Pancreas (tissue), 10 donors: ENCODE measurements at places on chromosomes 11 and 22. TPM values are rescaled to one million over a fixed set of nuclear protein-coding genes. Genes with fewer than 3 reads are reported as not detected.

- no peak overlapping the region for H3K4me3 ChIP-seq
- no peaks in the 10 kb centered on the region for H3K36me3 ChIP-seq
- no peaks in the 10 kb centered on the region for H3K4me1 ChIP-seq
- H3K27me3 ChIP-seq: no peaks in the 10 kb centered on the region
These were observed 82.9 kb downstream of the MYO18B start for GRCh38 chr22:25824828-25825423.

GRCh38 chr11:61616434-61616833, 35.6 kb upstream of the SYT7 start:
- no peak overlapping the region for H3K4me3 ChIP-seq
- H3K4me1 ChIP-seq: no peaks in the 10 kb centered on the region
- no peaks in the 10 kb centered on the region for H3K36me3 ChIP-seq

DNA sequence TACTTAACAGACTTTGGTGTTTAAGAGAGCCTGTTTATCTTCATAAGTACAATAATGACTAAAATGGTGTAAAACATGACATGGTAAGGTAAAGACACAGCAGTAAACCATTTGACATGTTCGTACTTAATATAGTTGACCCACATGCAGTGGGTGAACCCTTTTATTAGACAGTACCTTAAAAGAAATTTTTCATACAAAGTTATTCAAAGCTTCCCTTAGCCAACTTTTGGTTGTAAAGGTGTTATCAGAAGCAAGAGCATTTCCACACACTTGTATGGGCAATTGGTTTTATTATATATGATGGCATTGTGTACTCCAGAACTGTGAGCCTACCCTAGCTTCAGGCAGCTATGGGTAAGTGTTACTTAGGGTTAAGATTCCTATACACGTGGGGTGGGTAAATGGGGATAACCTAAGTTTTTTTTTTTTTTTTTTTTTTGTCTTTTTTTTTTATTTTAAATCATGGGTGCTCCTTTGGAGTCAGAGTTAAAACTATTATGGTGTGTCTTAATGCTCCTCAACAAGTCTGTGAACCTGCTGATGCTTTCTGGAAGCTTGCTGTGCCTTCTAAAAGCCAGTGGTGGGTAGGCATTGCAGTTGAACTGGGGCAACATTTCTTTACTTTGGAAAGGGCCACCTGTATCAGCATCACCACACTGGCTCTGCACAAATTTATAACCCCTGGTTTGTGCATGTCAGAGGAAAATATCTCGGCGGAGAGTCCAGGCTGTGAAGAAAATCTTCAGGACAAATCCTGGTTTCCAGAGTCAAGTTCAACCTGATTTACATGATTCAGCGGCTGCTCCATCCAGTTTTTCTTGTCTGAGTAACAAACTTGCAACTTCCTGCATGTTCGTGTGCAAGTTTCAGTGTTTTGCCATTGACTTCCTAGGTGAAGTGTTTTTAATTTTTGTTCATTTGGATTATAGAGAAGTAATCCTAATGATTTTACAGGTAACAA, 3.3 kb downstream of the PCF11 start:
- H3K36me3 ChIP-seq: no peaks in the 10 kb centered on the region
- peak overlapping the region; percentile 66 for H3K4me3 ChIP-seq
- no peak overlapping the region for H3K27ac ChIP-seq
- DNase-seq: no peak
- no peaks in the 10 kb centered on the region for H3K4me1 ChIP-seq

DNA sequence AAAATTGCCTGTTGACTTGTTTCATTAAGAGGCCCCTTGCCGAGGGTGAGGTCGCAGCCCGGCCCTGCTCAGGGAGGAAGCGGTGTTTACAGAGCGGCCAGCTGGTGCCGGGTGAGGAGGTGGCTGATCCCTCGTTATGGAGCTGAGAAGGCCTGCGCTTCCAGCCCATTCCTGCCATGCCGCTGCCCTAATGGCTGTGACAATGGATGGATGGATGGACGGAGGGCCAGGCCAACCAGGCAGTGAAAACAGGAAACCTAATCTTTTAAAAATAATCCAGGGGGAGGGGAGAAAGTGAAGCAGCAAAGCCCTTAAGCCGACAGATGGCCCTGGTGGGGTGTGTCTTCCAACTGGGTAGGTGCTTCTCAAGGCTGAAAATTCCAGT, 38.5 kb downstream of the BCR start:
- peak overlapping the region; percentile 35 for H3K27ac ChIP-seq
- DNase-seq: peak; percentile 56
- no peak overlapping the region for H3K4me3 ChIP-seq

DNA sequence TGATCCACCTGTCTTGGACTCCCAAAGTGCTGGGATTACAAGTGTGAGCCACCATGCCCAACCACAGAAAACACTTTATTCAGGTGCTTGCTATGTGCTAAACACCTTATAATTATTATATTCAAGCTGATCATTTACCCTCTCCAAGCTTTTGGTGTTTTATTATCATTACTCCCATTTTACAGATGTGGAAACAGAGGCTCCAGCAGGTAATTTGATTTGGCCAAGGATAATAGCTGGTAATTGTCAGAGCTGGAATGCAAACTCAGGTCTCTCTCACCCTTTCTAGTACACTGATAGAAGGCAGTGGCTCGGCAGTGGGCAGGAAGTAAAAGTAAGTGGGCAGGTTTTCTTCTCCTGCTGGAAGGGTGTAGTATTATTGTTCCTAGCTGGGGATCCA, 3.8 kb upstream of the TPST2 start:
- no peaks in the 10 kb centered on the region for H3K27me3 ChIP-seq
- H3K4me1 ChIP-seq: no peaks in the 10 kb centered on the region
- no peak for DNase-seq
- no peak overlapping the region for H3K4me3 ChIP-seq
- no peaks in the 10 kb centered on the region for H3K36me3 ChIP-seq

- no peak overlapping the region for H3K4me3 ChIP-seq
- H3K36me3 ChIP-seq: no peaks in the 10 kb centered on the region
- DNase-seq: no peak
- no peak overlapping the region for H3K27ac ChIP-seq
- no peaks in the 10 kb centered on the region for H3K4me1 ChIP-seq
These were observed 299.8 kb upstream of the SYN3 start for GRCh38 chr22:33357981-33358399.

GRCh38 chr11:102771351-102771750, 9.1 kb downstream of the MMP10 start:
- no peak overlapping the region for H3K4me3 ChIP-seq
- H3K36me3 ChIP-seq: no peaks in the 10 kb centered on the region
- DNase-seq: no peak
- no peak overlapping the region for H3K27ac ChIP-seq
- no peaks in the 10 kb centered on the region for H3K4me1 ChIP-seq
- H3K27me3 ChIP-seq: no peaks in the 10 kb centered on the region

- H3K36me3 ChIP-seq: no peaks in the 10 kb centered on the region
- no peaks in the 10 kb centered on the region for H3K27me3 ChIP-seq
- no peak overlapping the region for H3K27ac ChIP-seq
- no peak overlapping the region for H3K4me3 ChIP-seq
- DNase-seq: no peak
- H3K4me1 ChIP-seq: no peaks in the 10 kb centered on the region
These were observed 278.5 kb upstream of the CCDC179 start for GRCh38 chr11:23138761-23139160.

DNA sequence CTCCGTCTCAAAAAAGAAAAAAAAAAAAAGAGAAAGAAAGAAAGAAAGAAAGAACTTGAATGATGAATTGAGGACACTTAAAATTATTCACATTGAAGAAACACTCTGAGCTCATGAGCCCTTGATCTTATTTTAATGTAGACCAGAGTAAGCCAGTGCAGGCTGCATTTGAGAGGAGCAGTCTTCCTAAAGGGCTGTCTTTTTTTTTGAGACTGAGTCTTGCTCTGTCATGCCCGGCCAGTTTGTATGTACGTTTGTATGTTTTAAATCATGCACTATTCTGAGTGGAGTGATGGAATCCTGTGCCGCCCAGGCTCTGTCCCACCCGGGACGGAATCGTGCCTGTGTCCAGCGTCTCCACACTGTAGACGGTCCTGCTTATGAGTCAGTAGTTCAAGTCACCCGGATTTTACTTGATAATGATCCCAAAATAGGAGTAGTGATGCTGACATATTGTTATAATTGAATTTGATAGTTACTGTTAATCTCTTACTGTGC, 9.6 kb downstream of the FGF4 start:
- H3K27ac ChIP-seq: no peak overlapping the region
- no peaks in the 10 kb centered on the region for H3K36me3 ChIP-seq
- no peak overlapping the region for H3K4me3 ChIP-seq
- no peaks in the 10 kb centered on the region for H3K4me1 ChIP-seq
- H3K27me3 ChIP-seq: no peaks in the 10 kb centered on the region

- no peak overlapping the region for H3K4me3 ChIP-seq
- peak; percentile 57 for DNase-seq
- H3K4me1 ChIP-seq: peaks cover 21% of the 10 kb centered on the region
These were observed 9.4 kb upstream of the NAP1L4 start for GRCh38 chr11:3001496-3001895.

GRCh38 chr11:100445231-100445735, 241.8 kb upstream of the ARHGAP42 start:
- no peaks in the 10 kb centered on the region for H3K36me3 ChIP-seq
- no peak for DNase-seq
- H3K27me3 ChIP-seq: no peaks in the 10 kb centered on the region
- H3K4me1 ChIP-seq: peaks cover 9% of the 10 kb centered on the region
- no peak overlapping the region for H3K4me3 ChIP-seq

DNA sequence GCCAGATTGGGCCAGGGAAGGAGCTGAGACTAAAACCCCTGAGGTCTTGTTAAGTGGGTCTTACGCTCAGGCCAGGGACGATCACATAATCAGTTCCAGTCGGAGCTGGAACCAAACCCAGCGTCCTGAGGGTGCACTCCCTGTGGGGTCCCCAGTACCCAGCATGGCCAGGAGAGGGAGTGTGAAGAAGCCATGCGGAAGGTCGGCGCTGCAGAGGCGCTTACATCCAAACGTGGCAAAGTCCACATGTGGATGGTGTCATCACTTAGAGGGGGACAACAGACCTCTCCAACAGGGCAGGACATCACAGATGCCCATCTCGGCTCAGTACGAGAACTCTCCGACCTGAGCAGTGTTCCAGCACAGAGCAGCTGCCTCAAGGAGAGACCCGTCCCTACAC, 8.3 kb downstream of the ATP5MGL start:
- H3K27me3 ChIP-seq: no peaks in the 10 kb centered on the region
- peaks cover 74% of the 10 kb centered on the region for H3K36me3 ChIP-seq
- no peak overlapping the region for H3K27ac ChIP-seq
- DNase-seq: no peak
- H3K4me3 ChIP-seq: no peak overlapping the region
- H3K4me1 ChIP-seq: no peaks in the 10 kb centered on the region

DNA sequence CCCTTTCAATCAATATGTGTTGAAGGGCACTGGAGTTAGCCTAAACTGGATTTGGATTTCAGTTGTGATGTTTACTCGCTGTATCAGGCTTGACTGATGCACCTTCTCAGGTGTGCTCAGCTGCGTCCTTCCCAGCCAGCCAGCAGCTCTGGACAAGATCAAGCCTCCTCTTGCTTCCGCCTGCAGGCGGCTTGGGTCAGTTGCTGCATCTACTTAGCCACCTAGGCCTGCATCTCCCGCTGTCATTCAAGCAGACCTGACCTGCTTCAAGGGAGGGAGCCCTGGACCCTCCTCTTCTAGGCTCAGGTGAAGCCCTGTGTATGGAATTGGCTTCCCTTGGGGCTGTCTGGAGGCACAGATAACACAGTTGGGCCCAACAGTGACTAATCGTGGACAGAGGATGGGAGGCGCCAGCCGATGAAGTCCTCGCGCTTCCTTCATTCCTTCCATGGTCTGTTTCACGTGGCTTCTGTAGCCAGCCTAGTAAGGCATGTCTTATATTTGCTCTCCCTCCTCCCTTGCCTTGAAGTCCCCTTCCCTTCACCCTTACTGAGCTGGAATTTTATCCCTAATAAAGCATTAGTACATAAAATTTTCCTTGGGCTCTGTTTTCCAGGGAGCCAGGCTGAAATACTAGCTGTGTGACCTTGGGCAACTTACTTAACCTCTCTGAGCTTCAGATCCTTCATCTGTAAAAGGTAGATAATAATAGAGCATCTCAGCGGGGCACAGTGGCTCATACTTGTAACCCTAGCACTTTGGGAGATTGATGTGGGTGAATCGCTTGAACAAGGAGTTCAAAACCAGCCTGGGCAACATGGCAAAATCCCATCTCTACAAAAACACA, 2.1 kb upstream of the LHFPL7 start:
- DNase-seq: peak; percentile 69
- H3K36me3 ChIP-seq: no peaks in the 10 kb centered on the region
- no peaks in the 10 kb centered on the region for H3K27me3 ChIP-seq
- peak overlapping the region; percentile 77 for H3K27ac ChIP-seq

DNA sequence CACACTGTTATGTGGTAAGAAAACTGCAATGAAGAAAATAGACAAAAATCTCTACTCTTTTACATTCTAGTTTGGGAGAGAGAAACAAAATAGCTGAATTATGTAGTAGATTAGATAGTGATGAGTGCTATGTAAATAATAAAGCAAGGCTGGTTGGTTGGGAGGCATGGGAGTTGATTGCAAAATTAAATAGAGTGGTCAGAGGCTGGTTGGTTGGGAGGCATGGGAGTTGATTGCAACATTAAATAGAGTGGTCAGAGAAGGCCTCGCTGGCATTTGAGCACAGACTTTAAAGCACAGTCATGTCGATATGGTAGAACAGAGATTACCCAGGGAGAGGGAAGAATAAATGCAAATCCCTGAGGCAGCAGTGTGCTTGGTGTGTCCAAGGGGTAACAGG, 22.4 kb downstream of the SIK2 start:
- no peaks in the 10 kb centered on the region for H3K27me3 ChIP-seq
- DNase-seq: no peak
- H3K36me3 ChIP-seq: no peaks in the 10 kb centered on the region
- H3K4me3 ChIP-seq: no peak overlapping the region
- H3K27ac ChIP-seq: no peak overlapping the region
- peaks cover 34% of the 10 kb centered on the region for H3K4me1 ChIP-seq

- no peak overlapping the region for H3K27ac ChIP-seq
- no peak overlapping the region for H3K4me3 ChIP-seq
- no peak for DNase-seq
- H3K27me3 ChIP-seq: no peaks in the 10 kb centered on the region
- H3K4me1 ChIP-seq: no peaks in the 10 kb centered on the region
These were observed 13.8 kb downstream of the PAMR1 start for GRCh38 chr11:35511666-35512065.

- H3K27ac ChIP-seq: no peak overlapping the region
- H3K4me3 ChIP-seq: no peak overlapping the region
- no peaks in the 10 kb centered on the region for H3K27me3 ChIP-seq
- H3K36me3 ChIP-seq: peaks cover 7% of the 10 kb centered on the region
- DNase-seq: peak; percentile 74
These were observed 37.5 kb downstream of the TOLLIP start for GRCh38 chr11:1271927-1272326.

- no peak overlapping the region for H3K4me3 ChIP-seq
- H3K4me1 ChIP-seq: no peaks in the 10 kb centered on the region
- DNase-seq: no peak
- no peak overlapping the region for H3K27ac ChIP-seq
- no peaks in the 10 kb centered on the region for H3K36me3 ChIP-seq
These were observed 23.8 kb upstream of the SCN3B start for GRCh38 chr11:123678246-123678645.

The NXF1 gene
- 30.0 TPM for total RNA-seq

The SEPTIN3 gene
- total RNA-seq: 0.23 TPM

The PARVB gene
- total RNA-seq: 12.0 TPM

The HORMAD2 gene
- not detected for total RNA-seq

The TSGA10IP gene
- total RNA-seq: 0.19 TPM

The AAMDC gene
- 10.3 TPM for total RNA-seq

The CASP5 gene
- not detected for total RNA-seq

The BARX2 gene
- total RNA-seq: 5.4 TPM

The UPK2 gene
- total RNA-seq: not detected
